ENCODE measurements at places on chromosomes 3 and 15.
A peak's percentile ranks its signal among the peaks of the same experiment; 100 is the strongest.

DNA sequence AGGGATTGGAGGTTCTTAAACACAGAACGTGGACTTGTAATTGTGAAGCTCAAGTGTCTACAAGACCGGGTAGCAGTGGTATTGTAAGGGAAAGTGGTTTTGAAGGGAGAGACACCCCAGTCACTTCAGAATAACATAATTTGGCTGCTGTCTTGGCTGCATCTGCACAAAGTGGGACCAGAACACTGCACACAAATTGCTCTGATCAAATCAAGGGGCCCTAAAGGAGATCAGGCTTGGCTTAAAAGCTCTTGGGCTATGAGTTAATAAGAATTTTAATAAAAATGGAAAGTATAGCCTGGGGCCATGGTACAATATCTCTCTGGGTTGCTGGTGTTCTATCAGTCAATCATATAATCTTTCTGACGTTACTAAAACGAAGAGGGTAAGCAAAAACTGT, 356.1 kb upstream of the ICE2 start:
- no peak for DNase-seq

DNA sequence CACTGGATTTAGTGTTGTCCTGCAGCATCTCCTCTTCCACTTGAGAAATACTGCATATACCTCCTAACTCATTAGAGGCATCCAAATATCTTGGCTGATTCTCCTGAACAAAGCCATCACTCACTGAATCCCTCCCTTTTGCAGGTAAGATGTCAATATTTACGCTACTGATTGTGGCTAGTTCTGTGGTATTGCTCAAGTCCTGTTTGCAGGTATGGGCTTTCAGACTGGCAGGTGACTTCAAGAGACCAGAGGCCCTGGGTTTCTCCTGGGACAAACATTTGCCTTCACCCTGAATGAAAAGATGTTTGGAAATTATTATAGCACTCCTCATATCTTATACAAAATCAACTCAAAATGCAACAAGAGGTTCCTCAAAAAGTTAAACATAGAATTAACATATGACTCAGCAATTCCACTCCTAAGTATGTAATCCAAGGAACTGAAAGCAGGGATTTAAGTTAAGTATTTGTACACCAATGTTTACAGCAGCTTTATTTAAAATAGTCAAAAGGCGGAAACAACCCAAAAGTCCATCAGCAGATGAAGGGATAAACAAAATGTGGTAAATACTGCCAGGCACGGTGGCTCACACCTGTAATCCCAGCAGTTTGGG, 18.6 kb downstream of the NEK4 start:
- DNase-seq, result no peak

GRCh38 chr15:61639491-61639890, 410.4 kb upstream of the RORA start:
- no peak for DNase-seq

DNA sequence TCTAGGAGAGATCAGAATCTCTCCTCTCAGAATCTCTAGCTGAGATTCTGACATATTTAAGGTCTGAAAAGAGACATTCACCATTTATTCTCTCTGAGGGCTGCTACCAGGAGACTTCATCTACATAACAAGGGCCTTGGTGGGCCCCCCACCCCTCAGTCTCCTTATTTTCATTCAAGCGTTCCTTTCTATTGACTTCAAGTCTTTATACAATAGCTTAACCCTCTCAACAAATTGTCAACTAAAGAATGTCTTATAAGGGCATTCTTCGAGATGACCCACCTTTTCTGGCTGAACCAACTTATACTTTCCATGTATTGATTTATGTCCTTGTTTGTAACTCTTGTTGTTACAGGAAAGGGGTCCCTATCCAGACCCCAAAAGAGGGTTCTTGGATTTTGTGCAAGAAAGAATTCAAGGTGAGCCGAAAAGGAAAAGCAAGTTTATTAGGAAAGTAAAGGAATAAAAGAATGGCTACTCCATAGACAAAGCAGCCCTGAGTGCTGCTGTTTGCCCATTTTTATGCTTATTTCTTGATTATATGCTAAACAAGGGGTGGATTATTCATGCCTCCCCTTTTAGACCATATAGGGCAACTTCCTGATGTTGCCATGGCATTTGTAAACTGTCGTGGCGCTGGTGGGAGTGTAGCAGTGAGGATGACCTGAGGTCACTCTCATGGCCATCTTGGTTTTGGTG, 209.5 kb upstream of the ALCAM start:
- DNase-seq, result no peak

DNA sequence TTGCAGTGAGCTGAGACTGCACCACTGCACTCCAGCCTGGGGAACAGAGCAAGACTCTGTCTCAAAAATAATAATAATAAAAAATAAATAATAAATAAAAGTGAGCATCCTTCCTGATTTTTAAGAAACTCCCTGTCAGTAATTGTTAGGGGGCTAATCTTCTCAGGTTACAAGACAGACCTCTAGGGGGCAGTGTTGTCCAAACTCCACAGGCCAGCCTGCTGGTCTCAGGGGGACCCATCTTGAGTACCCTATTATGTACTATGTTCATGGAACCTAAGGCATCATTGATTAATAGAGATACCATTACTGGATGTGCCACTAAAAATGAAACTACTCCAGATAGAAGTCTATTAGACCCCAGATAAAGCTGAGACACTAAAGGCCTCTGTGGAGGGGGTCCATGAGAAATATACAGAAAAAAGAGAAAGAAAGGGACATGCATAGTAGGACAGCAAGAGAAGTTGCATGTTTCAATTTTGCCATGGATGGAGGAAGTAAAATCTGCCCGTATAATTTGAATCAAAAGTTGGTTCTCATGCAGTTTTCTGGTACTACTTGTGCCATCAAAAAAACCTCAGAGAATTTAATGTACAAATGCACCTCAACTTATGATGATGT, 85.5 kb upstream of the CDV3 start:
- DNase-seq, result peak; percentile 60

GRCh38 chr3:45546716-45547701, 47.5 kb upstream of the LIMD1 start:
- DNase-seq, result peak; percentile 40
